ENCODE measurements at places on chromosomes 1 and 21.
A peak's percentile ranks its signal among the peaks of the same experiment; 100 is the strongest.

DNA sequence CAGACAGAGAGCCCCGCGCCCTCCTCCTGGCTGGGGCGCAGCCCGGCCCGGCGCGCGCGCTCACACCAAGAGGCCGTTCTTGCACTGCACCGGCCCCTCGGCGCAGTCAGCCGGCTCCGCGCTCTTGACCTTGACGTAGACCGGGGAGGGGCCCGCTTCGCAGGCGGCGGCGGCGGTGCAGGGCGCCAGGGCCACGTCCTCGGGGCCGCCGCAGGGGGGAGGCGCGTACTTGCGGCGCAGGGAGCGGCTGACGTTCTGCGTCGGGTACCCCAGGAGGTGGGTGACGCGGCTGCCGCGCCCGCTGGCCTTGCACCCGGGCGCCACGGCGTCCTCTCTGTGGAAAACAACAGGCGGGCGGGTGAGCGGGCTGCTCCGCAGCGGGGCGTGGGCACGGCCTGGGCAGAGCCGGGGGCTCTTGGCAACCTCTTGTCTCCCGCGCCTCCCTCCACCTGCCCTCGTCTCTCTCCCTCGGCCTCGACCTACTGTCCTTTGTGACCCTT is 7.7 kb downstream of the VSIG8 start:
- DNase-seq, result peak; percentile 26

GRCh38 chr1:32341971-32342370 is 5.9 kb upstream of the MARCKSL1 start:
- no peak for DNase-seq

DNA sequence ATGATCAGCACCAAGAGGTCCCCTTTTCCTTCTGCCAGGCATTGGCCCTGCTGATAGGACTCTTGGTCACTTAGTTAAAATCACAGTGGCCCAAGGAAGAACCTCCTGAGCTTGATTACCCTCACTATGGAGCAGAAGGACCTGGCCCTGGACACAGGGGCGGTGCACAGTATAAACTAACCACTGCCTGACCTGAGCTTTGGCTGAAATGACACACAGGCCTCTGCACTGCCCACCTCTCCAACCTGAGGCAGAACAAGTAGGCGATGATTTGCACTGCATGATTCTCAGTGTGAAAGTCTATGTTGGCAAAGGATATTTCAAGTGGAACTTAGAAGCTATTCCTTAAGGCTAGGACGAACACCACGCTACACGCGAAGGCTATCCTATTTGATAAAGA is 48.5 kb downstream of the CAPN2 start:
- no peak for DNase-seq

DNA sequence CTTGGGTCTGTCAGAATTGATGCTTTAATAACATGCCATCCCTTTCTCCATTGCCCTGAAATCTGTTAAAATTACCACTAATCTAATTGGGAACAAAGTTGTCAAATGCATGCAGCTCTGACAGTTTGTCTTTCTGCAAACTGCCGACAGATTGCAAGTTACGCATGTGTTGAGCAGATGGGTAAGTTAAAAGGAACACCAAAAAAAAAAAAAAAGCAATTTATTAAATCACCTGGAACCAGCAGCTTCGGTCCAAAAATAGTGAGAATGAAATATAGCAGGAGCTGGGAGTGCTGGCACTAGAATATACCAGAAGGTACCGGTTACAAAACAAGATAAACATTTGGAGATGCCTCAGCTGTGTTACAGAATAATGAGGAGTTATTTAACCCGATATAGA is 149.6 kb upstream of the C1orf87 start:
- DNase-seq, result no peak

DNA sequence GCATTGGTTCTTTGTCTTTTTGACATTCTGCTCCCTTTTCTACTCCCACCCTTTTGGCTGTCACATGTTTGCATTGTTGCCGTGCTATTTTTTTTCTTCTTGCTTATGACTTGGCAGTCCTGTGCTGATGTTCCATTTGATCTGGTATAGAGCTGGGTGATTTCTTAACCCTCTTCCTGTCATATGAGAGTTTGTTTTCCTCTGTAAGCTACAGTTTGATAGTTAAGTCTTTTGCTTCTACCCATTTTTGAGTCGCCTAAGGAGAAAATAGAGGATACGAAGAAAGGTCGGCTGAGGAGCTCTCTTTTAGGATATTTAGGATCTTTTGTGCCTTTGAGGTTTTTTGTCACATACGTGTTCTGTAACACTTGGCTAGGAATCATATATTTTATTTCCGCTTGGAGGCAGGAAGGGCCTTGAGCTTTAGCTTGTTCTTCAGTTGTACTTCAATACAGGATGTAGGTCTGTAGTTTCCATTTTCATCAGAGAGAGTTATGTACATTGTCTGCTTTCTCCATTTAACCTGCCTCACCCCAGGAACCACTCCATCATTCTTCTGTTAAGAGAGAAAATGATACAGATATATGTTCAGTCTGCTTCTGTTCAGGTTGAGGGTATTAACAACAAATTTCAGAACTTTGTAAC is 150.7 kb downstream of the BACH1 start:
- DNase-seq, result no peak

GRCh38 chr1:67791261-67791660 is 42.0 kb downstream of the GNG12 start:
- DNase-seq, result no peak

DNA sequence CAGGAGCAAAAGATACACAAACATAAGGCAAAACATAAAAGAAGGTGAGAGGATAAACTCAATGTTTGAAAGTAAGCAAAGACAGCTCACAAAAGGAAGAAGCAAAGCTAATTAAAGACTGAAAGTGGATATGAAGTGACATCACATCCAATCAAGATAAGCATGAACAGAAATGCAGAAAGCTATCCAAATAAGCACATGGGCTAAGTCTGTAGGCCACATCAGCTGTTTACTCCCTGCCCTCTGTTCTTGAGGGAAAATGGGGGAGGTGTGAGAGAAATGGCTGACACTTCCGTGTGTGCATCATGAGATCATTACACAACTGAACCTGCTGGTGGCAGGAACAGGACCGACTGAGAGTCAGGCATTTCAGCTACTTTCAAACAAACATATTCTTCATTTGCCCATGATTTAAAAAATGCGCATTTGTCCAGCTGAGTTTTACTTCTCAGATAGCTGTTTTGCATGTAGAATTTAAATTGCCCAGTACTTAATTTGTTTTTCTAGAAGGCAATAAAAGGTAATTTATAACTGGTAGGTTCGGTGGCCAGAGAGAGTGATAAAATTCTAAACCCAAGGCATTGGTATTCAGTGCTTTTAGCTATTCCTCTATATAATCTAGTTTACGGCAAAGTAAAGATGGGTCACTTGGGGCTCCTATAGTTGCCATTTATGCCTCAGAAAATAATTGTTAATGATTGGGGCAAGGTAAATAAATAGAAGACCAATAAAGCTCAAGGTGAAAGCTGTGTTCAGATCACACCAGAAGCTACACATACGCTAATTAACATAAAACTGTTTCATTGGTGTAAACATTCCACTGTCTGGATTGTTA is 27.2 kb upstream of the MAN1A2 start:
- DNase-seq, result no peak

- DNase-seq, result no peak
Observed at GRCh38 chr1:166956872-166957271, 18.5 kb downstream of the ILDR2 start.

DNA sequence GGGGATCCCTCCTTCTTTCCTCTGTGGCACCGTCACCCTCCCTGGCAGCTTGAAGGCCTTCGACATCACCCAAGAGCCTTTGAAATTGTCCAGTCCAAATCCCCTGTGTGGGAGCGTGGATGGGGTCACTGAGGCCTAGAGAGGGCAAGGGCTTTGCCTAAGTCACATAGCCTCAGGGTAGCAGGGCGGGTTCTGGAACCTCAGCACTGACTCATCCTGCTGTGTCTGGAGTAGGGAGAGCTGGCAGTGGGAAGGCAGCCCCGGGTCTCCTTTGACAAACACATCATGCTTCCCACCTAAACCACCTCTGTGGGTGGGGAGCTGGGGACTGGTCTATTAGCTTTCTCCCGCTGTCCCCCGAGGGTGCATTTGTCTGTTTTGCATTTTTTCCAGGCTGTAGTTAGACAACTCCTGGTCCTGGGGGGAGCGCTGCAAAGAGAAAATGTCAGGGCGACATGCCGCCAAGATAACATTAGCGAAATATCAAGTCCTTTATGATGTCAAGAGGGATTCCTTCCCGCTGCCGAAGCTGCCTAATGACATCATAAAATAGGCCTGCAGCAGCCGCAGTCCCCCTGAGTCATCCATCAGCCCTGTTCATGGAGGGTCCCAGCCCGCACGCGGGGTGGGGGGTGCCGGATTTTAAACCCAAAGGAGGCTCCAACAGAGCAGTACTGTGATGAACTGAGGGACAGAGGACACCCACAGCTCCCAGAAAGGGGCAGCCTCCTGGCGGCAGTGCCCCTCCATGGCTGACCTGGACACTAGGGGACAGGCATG is 77.0 kb upstream of the POU3F1 start:
- no peak for DNase-seq
